ENCODE measurements at places on chromosomes 12 and 14.

- no peak for DNase-seq
Measured at GRCh38 chr12:464484-465267, 4.9 kb downstream of the B4GALNT3 start.

DNA sequence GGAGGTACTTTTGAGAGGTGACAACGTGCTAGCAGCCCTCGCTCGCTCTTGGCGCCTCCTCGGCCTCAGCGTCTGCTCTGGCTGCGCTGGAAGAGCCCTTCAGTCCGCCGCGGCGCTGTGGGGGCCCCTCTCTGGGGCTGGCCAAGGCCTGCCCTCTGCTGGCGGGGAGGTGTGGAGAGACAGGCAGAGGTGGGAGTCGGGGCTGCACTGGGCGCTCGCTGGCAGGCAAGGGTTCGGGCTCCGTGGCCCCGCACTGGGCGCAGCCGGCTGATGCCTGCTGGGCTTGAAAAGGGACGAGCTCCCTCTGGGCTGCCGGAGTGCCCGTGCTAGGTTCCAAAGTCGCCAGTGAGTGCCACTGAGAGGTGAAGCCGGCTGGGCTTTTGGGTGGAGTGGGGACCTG lies 580.0 kb downstream of the DIO2 start:
- DNase-seq = no peak

DNA sequence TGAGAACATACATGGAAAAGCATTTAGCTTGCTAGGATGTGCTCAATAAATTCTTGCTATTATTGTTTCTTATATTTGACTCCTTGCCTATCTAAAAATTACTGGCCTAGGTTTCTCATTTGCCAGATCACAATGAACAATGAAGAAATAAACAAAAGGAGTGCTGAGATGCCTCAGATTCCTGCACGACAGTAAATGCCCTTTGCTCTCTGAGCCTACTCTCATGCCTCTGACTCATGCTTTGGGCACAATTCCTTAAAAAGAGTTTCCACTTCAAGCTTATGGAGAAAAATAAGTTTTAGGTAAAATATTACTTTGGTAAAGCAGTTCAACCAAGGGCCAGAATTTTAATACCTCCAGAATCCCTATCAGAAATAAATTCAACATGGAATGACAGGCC lies 30.9 kb downstream of the GRIN2B start:
- DNase-seq = no peak

DNA sequence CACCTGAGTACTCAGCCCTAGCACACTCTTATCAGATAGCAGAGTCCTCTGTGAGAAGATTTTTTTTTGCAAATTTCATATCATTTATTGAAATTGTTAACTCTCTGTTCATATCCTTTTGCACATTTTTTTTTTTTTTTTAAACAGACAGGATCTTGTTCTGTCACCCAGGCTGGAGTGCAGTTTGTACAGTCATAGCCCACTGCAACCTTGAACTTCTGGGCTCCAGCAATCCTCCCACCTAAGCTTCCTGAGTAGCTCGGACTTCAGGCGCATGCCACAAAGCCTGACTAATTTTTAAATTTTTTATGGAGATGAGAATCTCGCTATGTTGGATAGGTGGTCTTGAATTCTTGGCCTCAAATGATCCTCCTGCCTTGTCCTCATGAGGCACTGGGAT lies 4.3 kb downstream of the PARP2 start:
- DNase-seq = no peak

DNA sequence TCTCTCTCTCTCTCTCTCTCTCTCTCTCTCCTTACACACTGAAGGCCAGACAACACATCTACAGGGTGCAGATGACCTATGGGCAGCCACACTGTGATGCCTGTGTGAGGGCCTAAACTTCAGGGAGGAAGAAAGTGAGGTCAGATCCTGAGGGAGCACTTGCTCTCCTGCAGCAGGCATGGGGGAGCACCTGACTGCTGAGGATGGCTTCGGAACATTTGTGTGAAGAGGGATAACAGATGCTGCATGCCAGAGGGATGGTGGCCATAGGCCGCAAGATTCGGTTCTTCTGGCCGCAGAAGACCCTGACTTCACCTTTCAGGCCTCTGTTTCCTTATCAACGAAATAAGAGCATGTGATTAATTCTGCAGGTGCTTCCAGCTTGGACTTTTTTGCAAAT lies 11.7 kb upstream of the SERPINA11 start:
- no peak for DNase-seq

DNA sequence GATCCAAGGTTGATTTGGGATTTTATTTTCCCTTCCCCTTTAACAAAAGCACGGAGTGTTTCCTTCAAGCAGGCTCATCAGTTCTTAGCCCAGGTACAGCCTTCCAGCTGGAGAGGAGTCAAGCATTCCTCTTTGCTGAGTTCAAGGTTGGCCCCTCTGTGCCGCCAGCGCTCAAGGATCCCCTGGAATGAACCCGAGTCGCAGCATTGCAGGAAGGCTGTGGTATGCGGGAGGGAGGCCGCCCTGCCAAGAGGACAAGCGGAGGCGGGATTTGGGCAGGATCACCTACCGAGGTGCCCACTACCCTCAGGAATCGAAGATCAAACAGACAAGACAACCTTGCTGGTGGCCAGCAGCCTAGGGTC lies 53.9 kb upstream of the NCOR2 start:
- no peak for DNase-seq

DNA sequence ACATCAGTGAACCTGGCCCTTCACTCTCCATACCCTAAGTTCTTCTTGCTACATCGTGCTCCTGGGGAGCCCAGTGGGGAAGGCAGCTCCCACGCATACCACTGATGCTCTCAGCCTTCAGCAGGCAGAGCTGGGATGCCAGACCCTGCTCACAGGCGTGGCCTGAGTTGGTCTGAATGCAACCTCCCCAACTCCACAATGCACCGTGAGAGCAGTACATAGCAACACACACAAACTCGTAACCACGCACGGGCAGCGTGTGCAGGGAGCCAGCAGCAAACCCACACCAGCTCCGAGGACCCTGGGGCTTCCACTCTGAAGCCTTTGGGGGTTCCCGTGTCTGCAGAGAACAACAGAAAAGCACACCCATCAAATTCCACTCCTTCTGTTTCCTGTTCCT lies 37.3 kb downstream of the ANO2 start:
- no peak for DNase-seq

DNA sequence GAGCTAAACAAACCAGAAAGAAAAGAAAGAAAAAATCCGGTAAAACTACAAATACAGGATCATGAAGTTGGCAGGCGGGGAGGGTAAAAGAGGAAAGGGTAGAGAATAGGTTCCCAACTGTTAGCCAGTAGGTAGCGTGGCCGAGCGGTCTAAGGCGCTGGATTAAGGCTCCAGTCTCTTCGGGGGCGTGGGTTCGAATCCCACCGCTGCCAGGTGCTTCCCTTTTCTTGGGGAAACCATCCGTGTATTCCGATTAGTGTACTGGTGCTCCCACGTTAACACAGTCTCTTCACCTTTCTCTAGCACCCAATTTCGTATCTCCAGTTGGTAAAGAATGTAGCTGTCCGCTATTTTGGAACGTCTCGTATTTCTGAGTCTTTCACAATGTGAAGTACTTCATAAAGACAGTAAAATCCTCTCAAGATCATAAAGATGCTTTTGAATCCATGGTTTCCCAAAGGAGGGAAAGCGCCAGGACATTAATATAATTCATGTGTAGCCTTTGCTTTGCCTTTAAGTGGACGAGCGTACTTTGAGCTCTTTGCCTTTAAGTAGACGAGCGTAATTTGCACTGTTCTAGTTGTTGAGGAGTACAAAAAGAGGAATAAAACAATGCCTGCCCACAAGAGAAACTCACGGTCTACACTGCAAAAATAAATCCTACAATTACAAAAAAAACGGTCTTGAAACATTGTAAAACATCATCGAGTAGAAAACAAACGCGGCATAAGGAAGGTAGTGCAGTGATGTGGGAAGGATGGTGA lies 19.0 kb upstream of the RNASE12 start:
- DNase-seq = peak; percentile 71

GRCh38 chr14:39628087-39628486 lies 195.9 kb upstream of the FBXO33 start:
- no peak for DNase-seq

GRCh38 chr12:103672401-103673119 lies 85.5 kb downstream of the STAB2 start:
- DNase-seq = no peak

- DNase-seq = no peak
Measured at GRCh38 chr12:64675795-64676194, 65.5 kb downstream of the RASSF3 start.

- DNase-seq = peak; percentile 14
Measured at GRCh38 chr12:106984588-106985137, 2.3 kb downstream of the MTERF2 start.

- DNase-seq = no peak
Measured at GRCh38 chr14:41873686-41874317, 267.1 kb downstream of the LRFN5 start.

GRCh38 chr12:6923851-6924250 lies 3.9 kb upstream of the ATN1 start:
- DNase-seq = no peak

- DNase-seq = no peak
Measured at GRCh38 chr12:92466391-92467305, 236.1 kb upstream of the PLEKHG7 start.

GRCh38 chr12:52270541-52271070 lies 3.8 kb upstream of the KRT86 start:
- no peak for DNase-seq

DNA sequence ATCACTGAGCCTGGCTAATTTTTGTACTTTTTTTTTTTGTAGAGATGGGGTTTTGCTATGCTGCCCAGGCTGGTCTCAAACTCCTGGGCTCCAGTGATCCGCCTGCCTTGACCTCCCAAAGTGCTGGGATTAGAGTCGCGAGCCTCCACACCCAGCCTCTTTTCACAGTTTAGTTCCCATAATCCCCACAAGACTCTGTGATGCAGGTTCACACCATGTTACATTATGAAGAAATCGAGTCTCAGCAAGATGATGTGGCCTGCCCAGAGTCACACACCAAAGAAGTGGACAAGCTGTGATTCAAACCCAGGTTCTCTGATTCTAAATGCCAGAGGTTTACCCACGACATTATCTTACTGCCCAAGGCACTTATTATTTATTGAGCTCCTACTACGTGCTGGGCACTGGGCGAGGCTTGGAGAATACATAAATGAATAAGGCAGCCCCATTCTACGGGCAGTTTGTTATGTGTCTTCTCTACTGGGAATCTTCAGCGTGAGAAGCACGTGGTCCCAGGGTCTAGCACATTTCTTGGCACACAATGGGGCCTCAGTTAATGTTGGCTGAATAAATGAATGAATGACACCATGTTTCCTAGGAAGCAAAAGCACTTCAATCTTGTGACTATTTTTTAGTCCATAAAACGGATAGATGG lies 23.5 kb upstream of the OASL start:
- DNase-seq = no peak

GRCh38 chr12:78880078-78880477 lies 15.5 kb downstream of the SYT1 start:
- DNase-seq = no peak

- DNase-seq = no peak
Measured at GRCh38 chr14:79044894-79045624, 874.9 kb downstream of the NRXN3 start.

- peak; percentile 27 for DNase-seq
Measured at GRCh38 chr14:55430024-55430690, 10.3 kb downstream of the TBPL2 start.

DNA sequence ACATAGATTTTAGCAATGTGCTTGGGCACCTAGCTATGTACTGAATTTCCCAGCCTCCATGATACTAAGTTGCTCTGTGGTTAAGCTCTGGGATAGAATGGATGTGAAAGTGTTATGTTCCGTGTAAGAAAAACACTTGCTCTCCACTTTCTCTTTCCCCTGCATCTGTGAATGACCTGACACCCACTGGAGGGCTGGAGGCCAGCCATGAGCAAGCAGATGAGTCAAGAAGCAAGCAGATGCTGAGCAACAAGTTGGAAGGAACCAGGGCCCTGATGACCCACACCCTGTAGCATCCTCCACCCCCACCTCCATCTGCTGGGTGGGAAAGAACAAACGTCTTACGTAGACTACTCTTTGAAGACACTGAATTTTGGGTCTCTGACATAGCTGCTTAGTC lies 56.6 kb downstream of the EID3 start:
- DNase-seq = no peak

- no peak for DNase-seq
Measured at GRCh38 chr14:37083599-37083998, 88.8 kb downstream of the SLC25A21 start.

- no peak for DNase-seq
Measured at GRCh38 chr12:95204141-95204866, 13.0 kb downstream of the FGD6 start.

DNA sequence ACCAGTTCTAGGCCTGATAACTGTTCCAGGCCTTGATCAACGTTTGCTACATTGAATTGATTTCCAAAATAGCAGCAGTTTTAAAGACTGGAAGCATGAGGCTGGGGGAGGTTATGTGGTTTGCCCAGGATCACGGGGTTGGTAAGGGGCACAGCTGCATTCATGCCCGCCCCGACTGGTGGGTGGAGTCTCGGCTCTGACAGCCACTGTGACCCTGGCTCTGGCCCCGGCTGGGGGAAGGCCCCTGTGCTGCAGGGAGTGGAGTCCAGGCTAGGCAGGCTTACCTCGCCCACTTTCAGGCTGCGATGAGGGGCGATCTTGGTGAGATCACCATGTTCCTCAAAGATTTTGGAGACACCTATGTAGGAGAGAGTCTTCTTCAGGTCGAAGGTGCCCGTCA lies 13.3 kb upstream of the SERPINA9 start:
- DNase-seq = no peak

DNA sequence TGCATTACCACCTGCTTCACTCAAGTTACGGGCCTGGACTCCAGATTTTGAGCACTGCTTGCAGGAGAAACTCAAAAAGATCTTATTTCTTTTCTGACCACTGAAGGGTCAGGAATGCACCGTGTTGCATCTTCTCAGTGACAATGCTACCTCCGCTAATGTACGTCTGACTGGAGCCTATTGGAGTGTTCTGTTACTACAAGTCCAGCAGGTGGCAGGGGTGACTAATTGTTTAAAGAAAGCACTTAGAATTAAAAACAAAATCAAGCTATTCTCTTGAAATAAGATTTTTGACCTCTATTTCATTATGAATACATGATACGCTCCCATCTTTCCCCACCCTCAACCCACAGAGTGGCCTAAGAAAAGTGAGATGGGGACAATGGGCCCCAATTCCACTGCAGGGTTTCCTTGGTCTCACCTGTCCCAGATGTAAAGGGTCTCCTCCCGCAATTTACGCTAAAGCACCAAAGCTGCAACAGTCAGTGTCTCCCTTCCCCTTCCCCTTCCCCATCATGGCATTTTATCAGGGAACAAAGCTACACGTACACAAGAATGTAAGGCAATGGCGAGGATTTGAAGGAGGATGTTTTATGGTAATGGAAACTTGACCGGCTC lies 2.2 kb downstream of the TBPL2 start:
- DNase-seq = no peak

GRCh38 chr14:33068626-33069025 lies 129.9 kb downstream of the NPAS3 start:
- DNase-seq = no peak

- no peak for DNase-seq
Measured at GRCh38 chr12:119378903-119379302, 44.4 kb downstream of the CCDC60 start.

DNA sequence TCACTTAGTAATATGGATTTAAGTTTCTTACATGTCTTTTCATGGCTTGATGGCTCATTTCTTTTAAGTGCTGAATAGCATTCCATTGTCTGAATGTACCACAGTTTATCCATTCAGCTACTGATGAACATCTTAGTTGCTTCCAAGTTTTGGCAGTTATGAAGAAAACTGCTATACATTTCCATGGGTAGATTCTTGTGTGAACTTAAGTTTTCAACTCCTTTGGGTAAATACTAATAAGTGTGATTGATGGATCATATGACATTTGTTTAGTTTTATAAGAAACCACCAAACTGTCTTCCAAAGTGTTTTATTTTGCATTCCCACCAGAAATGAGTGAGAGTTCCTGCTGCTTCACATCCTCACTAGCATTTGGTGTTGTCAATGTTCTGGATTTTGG lies 119.2 kb downstream of the NAV3 start:
- no peak for DNase-seq

Data from activated naive CD4-positive, alpha-beta T cell treated with anti-CD3 and anti-CD28 coated beads, Interleukin-2, amount 50 U/mL, for 16 hours (primary cell).